ENCODE measurements at places on chromosomes 11 and 22. TPM values are rescaled to one million over a fixed set of nuclear protein-coding genes. Genes with fewer than 3 reads are reported as not detected.

PDE2A gene
- 0.62 TPM for total RNA-seq

OR52H1 gene
- total RNA-seq: 0.30 TPM

CALCB gene
- 0.90 TPM for total RNA-seq

MIF gene
- total RNA-seq: 1,313 TPM

FAM111A gene
- total RNA-seq: 69.1 TPM

RTN3 gene
- total RNA-seq: 61.1 TPM

C22orf15 gene
- total RNA-seq: 0.52 TPM

ANO5 gene
- total RNA-seq: not detected

SCGB2A2 gene
- not detected for total RNA-seq

ACTN3 gene
- 0.07 TPM for total RNA-seq

- no peak for DNase-seq
Observed at GRCh38 chr11:95378111-95378510, 147.1 kb upstream of the SESN3 start.

DNA sequence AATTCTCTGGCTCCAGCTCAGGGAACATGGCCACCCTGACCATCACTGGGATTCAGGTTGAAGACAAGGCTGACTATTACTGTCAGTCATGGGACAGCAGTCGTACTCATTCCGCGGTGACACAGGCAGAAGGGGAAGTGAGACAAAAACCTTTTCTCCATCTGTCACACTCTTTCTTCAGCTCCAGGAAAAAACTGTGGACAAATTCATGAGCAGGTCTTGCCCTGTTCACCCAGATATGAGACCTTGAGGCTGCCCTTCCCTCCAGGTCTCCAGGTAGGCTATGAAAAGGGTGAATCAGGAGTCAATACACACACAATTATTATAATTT, 39.4 kb upstream of the GGTLC2 start:
- DNase-seq: no peak

GRCh38 chr11:20584093-20584774, 15.2 kb upstream of the SLC6A5 start:
- no peak for DNase-seq

DNA sequence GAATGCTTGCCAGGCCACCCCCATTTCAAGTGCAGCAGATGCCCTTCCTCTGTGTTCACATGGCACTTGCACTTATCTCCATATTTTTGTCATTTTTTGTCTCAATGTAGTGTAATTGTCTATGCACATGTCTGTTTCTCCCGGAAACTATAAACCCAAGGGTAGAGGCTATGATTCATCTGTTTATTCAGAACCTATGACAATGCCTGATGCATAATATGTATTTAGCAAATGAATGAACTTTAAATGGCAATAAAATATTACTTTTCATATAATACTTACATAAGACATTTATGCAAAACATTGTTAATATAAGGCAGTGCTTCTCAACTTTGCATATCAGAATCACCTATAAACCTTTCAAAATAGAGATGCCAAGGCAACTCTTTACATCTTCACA, 6.7 kb downstream of the PAK1 start:
- DNase-seq: no peak

DNA sequence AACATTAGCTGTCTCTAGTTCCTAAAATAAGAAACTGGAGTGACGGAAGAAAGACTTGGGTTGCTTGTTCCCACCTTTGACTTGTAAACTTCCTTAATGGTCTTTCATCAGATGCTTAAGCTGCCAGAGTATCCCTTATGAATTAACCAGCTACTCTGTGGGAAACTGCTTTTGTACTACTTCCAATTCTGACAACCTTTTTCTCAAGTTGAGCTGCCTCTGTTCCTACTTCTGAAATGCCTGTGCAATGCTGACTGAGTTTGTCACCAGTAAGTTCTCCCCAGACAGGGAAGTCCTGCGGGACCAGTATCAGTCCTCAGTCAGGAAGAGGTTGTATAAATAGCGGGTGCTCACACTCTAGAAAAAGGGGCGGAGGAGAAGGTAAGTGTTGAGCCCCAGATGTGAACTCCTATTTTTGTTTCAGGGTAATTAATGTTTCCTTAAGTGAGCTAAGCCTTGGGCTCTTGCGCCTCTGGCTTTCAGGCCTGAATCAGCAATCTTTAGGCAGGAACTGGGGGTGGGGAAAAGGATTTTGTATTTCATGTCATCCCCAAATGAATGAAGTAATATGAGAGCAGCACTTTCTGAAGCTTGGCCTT, 67.2 kb downstream of the CECR2 start:
- no peak for DNase-seq

- no peak for DNase-seq
Observed at GRCh38 chr22:39012533-39013511, 1.2 kb upstream of the APOBEC3C start.

- DNase-seq: no peak
Observed at GRCh38 chr11:128146926-128147605, 440.3 kb downstream of the ETS1 start.

DNA sequence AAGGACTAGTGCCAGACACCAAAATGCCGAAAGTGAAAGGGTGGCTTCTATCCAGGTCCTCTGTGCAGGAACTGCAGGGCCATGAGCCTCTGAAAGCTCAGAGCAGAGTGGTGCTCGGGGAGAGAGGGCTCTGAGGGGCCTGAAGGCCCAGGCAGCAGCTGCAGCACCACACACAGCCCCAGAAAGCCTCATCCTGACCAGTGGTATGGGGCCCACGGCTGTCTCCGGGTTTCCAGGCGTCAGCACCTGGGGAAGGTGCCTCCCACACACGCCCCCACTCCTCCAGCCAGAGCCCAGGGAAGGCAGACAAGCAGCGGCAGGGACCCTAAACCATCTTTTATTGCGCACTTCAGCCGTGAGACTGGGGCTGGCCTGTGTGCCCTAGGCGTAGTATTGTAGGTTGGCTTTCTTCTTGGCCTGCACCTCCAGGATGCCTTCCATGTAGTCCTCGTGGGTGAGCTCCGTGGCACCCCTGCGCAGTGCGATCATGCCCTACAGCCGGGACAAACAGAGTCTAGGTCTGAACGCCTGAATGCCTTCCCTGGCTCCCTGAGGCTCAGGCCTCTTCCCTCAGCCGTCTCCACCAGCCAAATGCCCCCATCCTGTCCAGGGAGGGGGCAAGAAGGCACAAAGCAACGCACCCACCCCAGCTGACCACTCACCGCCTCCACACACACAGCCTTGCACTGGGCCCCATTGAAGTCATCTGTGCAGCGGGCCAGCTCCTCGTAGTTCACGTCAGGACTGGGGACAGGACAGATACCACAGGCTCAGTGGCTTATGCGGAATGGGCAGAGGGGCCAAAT, 7.6 kb downstream of the PSMC3 start:
- no peak for DNase-seq

DNA sequence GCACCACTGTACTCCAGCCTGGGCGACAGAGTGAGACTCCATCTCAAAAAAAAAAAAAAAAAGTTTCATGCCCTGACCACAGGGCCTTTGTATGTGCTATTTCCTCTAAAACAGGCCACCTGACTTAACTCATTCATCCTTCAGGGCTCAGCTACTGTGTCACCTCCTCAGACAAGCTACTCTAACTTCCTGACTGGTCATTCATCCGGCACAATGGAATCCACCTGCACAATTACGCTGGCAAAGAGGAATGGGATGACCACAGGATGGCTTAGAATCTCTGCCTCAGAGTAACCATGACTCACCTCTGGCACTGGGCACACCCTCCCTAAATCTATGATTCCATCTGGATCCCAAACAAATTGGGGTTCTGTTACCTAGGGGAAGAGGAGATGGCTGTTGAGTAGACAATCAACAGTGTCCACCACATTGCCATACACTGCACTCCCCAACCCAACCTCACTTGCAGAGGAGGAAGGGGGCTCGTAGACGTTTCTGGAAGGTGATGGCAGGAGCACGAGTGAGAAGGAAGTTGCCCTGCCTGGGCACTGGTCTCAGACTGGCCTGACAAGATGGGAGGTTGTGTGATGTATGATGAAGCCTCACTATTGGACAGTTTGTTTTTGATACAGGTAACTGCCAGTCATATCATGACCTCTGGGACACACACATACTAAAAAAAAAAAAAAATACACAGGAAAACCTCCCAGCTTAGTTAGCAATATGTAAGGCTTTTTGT, 22.8 kb upstream of the HMOX1 start:
- DNase-seq: no peak

DNA sequence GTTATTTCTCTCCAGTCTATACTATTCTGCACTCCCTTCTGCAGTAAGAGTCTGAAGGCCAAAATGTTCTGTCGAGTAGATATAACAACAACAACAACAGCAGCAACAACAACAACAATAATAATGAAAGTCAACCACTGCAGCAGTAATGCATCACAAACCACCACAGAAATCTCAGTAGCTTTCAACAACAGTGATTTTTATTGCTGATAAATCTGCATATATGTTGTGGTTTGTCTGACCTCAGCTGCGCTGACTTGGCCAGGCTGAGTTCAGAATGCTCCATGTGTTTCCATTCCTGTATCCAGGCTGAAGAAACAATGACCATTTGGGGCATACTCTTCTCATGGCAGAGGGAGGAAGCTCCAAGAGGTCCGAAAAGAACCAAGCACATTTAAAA, 32.3 kb upstream of the CYP2R1 start:
- no peak for DNase-seq

GRCh38 chr11:30760345-30760744, 174.2 kb upstream of the MPPED2 start:
- no peak for DNase-seq

GRCh38 chr22:46355369-46355995, 20.0 kb downstream of the TRMU start:
- peak; percentile 26 for DNase-seq

- DNase-seq: no peak
Observed at GRCh38 chr11:84089072-84090057, 803.2 kb upstream of the CCDC90B start.

DNA sequence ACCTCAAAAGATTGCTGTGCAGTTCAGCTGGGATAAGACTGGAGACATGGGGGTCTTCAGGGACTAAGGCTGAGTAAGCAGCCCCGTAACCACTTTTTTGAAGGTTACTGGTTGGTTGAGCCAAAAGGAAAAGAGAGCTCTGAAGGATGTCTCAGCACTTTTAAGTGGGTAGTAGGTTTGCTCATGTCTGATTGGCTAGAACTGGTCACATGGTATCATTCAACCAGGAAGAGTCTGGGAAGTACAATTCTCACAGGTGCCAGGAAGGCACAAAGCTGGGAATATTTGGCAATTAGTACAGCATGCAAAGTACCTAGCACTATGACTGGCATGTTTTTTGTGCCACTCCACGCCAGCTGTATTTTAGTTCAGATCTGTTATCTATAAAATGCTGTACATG, 58.1 kb downstream of the SNX19 start:
- no peak for DNase-seq

DNA sequence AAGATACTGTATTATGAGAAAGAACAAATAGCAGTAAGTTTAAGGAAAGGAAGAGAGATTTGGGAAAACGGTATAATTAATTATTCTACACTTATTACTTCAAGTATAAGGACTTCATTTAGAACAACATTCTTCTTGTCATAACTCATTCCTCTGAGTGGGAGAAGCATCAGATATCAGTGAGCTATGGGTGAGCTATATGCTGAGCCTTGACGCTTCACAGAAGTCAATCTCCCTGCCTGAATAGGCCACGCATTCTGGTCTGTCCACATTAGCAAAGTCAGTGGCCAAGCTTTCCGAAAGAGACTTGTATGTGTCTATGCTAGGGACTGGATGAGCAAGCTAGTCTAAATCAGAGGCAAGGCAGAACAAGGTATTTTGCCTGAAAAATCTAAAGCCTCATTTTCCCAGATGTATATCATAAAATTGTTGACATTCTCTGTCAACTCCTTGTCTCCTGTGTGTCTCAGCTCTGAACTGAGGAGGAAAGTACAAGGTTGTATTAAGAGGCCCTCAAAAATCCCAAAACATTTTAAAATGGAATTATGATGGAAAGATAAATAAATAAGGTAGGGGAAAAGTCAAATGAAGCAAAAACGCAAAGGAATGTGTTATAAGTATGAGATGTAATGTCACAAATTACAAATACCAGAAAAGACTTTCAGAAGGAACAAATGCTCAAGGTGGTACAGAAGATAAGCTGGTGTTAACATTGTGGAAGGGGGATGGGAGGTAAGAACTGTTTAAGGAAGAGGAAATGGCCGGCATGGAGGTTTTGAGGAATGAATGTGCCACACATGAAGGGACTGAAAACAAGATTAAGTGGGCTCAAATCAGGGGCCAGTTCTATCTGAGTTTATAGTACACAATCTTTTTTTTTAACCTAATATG, 1.4 kb downstream of the OR52N2 start:
- no peak for DNase-seq

DNA sequence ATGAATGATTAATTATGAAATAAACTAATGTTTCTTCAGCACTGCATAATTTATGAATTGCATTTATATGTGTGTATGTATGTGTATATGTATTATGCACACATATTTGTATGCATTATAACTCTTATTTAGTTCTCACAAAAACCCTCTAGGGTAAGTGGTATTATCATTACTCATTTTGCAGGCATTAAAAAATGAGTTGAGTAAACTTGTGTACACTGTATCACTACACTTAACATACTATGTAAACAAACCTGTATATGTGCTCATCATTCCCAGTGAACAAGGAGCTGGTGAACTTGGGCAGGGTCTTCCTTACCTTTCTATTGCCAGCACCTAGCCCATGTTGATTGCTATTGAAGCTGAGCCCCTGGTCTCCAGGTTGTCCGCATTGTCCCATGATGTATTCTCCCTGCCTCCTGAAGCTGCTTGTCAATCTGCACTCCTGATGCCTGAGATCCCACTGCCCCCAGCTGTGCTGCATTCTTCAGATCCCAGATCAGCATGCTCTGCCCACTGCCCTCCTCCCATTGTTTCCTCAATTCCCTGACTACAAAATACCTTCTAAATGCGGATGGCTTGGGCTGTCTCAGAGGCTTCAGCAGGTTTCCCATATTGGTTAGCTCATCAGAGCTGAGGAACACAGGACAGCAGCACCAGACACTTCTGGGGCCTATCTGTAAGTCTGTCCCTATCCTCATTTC, 267.9 kb upstream of the SESN3 start:
- no peak for DNase-seq

GRCh38 chr22:48340727-48341709, 1486.7 kb downstream of the BRD1 start:
- DNase-seq: no peak

DNA sequence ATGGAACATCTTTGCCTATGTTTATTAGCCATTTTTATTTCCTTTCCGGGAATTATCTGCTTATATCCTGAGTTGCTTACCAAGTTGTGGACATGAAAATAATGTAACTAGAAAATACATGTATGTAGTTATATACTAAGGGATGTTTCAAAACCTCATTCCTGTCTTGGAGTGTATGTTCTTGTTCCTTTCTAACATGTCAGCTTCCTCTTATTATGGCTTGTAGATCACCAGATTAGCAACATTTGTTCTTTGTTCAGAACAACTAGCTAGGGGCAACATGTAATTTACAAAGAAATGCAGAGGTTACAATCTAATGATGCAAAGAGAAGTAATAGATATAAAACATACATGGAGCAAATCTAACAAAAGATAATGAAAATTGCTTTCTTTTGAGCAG, 13.1 kb upstream of the TMEM123 start:
- no peak for DNase-seq

- DNase-seq: no peak
Observed at GRCh38 chr11:16078936-16079335, 277.4 kb downstream of the SOX6 start.

GRCh38 chr11:35923452-35923851, 20.4 kb upstream of the LDLRAD3 start:
- no peak for DNase-seq
